ENCODE measurements at places on chromosomes 6 and 20.

DNA sequence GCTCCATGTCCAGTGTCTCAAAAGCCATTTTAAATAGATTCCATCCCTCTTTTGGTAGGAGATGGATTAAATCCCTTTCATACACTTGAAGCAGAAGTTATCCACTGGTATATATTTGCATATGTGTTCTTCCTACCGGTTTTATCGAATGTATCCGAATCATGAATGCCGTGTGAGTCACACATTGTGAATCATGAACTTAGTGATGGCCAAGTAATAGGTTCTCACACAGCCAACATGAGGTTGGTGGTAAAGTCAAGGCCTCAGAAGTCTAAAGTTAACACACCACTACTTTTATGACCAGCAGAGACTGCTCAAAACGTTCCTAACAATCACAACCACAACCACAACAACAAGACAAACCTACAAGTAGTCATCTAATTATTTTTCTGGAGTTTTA, 345.5 kb downstream of the THBS2 start:
- DNase-seq = no peak

GRCh38 chr6:140540743-140541142, 1166.3 kb upstream of the CITED2 start:
- no peak for DNase-seq

DNA sequence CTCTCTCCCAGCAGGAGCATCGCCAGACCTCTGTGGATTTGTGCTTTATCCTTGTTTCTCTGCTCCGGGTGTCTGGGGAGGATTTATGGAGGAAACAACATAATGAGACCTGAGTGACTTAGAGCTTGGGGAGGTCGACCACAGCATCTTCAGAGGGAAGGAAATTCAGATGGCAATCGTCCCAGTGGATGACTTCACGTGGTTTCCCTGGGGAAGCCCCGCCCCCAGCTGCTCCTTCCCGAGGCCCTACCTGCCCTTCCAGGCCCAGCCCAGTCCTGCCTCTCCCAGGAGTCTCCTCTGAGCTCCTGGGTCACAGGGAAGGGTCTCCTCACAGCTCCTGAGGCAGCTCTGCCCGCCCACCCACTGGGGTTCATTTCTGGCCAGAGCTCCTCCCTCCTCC, 430.3 kb upstream of the SULF2 start:
- DNase-seq = no peak

DNA sequence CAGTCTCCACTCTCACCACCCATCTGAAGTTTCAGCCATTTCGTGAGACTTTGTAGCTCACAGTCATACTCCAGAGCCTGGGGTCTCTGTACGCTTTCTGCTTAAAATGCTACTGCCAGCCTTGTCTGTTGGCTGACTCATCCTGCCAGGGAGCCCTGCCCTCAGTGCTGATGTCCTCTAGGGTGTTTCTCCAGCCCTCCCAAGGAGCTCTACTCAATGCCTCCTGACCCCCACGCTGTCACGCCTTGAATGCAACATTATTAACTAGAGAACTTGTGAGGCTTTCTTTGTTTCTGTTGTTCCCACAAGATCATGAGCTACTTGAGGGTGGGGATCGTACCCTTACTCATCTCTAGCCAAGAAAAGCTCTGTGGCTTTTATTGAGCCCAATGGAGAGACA, 20.1 kb downstream of the KIF16B start:
- DNase-seq = no peak

GRCh38 chr6:22042706-22043105, 254.1 kb downstream of the PRL start:
- DNase-seq = no peak

GRCh38 chr20:53036992-53037391, 64.8 kb downstream of the TSHZ2 start:
- no peak for DNase-seq

- no peak for DNase-seq
Observed at GRCh38 chr20:48406498-48406897, 421.3 kb downstream of the PREX1 start.

- no peak for DNase-seq
Observed at GRCh38 chr20:963795-964194, 38.3 kb downstream of the RSPO4 start.

DNA sequence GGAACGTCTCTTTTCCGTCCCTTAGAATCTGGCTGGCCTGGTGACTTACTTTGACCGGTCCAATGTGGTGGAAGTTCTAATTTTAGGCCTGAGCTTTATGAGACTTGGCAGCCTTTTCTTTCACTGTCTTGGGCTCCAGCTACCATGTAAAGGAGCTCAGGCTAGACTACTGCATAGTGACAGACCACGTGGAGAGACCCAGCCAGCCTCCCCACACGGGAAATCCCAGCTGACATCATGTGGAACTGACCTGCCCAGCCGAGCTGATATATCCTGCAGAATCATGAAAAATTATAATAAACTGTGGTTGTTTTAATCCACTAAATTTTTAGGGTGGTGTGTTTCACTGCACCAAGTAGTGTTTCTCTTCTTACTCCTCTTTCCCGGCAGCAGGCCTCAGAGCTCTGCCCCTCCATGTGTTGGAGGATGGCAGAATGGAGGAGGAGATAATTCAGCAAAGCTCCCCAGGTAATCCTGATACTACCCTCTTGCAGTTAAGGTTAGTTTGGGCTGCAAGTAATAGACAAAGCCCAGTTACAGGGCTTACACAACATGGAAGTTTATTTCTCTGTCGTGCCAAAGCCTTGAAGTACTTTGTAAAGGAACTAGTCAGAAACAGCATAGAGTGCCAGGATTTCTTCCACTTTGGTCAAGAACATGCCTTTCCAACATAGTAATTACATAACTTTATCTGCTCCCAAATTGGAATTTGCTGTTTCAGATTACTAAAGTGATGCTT, 87.5 kb downstream of the SH3BGRL2 start:
- no peak for DNase-seq

GRCh38 chr6:32095338-32096086, 13.6 kb downstream of the TNXB start:
- DNase-seq = no peak

- no peak for DNase-seq
Observed at GRCh38 chr20:62591122-62591468, 51.2 kb upstream of the SLCO4A1 start.

DNA sequence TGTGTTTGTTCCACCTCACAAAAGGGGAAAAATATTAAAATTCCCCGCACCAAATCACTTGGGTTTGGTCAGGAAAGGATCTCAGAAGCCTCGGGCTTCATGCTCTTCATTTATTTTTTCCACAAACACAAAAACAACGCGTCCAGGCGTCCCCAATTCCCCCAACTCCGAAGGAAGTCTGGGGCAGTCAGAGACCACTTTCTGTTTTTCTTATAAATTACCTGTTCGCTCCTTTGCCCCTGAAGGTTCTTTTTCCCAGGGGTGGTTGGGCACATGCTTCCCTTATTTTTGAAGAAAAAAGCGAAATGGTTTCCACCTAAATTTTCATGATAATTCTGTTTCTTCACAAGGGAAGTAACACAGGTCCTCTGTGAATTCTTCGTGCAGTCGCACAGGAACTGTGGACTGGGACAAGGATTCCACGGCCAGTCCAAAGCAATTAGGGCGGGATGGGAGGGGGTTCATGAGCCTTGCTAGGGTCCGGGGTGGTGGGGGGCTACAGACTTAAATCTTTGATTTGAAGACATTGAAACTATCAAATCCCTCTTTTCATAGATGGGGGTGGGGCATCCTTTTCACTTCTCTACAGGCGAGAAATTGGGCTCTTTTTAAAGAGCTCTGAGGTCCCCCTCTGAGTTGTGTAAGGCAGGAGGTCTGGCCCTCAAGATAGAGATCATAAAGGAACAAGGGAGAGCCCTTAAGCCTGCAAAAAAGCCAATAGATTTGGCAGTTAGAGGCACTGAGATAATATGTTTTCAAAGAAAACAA, 30.5 kb upstream of the HFE start:
- DNase-seq = peak; percentile 28

- no peak for DNase-seq
Observed at GRCh38 chr6:147678253-147678652, 169.8 kb downstream of the SAMD5 start.

DNA sequence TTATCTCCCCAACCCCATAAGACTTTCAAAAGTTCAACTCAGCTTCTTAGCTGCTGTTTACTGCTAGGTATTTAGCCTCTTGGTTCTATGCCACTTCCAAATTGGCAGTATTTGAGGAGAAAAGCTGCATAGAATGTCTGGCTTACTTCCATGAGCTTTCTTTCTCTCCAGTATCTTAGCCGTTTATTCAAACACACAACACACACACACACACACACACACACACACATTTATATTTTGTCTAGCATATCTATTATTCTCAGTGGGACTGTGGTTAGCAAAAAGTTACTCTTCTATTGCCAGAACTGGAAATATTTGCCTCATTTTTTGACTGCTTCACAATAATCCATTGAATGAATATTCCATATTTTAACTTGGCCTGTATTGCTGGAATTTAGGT, 634.2 kb upstream of the IMPG1 start:
- no peak for DNase-seq

GRCh38 chr6:128070406-128070805, 169.5 kb upstream of the THEMIS start:
- no peak for DNase-seq

DNA sequence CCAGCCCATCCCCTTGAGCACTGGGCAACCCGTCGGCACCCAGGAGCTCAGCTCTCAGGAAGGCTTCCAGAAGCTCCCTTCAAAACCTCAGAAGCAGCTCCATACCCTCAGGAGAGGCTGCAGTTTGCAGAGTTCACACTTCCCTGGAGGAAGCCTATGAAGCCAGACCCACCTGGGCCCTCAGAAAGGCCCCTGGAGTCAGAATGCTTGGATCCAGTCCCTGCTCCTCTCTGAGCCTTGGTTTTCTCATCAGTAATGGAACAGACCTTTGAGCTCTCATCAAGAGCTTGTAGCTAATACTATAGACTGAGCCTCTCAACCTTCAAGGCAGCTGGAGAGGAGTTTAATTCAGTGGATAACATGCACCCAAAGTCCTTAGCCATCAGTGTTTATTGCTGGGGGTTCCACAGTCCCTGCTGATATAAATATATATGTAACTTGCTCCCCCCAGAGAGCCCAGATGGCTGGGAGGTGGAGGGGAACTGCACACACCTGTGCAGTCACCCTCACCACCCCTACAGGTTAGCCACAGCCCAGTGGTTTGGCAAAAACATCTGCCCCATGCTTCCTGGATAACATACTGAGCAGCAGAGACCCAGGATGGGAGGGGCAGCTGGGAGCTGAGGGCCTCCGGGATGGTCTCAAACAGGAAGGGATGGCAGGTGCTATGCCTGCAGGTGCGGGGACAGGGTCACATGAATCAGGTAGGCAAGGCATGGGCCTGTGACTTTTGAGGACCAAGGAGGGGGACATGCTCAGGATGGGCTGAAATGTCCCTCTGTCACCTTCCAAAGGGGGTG, 120.1 kb downstream of the SNX5 start:
- DNase-seq = no peak

DNA sequence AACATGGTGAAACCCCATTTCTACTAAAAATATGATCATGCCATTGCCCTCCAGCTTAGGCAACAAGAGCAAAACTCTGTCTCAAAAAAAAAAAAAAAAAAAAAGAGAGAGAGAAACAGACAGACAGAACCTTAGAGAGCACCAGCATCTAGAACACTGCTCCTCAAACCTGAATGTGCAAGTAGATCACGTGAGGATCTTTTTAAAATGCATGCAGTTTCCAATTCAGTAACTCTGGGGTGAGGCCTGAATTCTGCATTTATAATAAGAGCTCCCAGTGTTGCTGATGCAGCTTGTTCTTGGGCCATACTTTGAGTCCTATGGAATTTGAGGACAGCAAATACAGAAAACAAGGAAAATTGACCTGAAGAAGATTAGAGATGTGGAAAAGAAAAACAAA, 218.3 kb downstream of the ALDH8A1 start:
- DNase-seq = no peak

- no peak for DNase-seq
Observed at GRCh38 chr6:140180306-140180705, 805.9 kb upstream of the CITED2 start.

- no peak for DNase-seq
Observed at GRCh38 chr6:139388384-139388783, 13.9 kb upstream of the CITED2 start.

DNA sequence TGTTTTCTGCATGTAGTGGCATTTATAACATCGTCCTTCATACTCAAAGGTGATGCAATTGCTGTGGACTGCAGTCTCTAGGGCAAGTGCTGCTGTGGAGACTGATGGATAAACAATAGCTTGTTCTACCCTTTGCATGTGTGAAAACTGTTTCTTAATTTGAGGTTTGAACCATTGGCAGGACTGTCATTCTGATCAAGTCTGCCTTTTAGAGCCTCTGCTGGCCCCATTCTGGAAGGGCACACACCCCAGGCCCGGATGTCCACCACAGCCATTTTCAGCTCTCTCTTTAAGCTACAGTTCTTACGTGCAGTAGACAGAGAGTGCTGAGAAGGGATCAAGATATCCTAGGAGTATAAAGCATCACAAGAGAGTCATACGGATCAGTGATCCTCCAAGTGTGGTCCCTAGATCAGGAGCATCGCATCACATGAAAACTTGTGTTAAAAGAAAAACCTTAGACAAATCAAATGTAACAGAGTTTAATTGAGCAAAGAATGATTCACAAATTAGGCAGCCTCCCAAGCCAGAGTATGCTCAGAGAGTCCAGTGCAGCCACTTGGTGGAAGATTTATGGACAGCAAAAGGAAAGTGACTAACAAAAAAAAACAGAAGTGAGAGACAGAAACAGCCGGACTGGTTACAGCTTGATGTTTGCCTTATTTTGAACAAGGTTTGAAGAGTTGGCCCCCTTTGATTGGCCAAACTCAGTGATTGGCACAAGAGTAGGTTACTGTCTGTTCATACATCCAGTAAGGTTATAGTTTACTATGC, 52.0 kb downstream of the FRK start:
- DNase-seq = no peak

GRCh38 chr6:18536591-18537055, 149.5 kb downstream of the RNF144B start:
- DNase-seq = no peak

DNA sequence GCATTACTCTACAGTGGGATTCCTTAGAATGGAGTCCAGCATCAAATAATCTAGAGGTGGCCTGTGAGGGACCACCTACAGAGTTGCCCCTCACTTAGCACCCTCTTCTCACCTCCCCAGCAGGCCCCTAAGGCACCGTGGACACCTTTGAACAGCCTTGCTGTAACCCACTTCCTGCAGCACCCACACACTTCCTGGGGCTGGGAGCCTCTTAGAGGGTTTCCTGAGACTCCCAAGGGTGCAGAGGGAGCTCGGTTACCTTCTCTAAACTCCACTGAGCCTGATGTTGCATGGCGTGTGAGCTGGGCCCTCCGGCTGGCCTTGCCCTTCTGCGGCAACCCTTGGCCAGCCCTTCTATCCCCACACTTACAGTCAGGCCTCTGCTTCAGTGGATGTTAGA, 7.3 kb upstream of the SIRPG start:
- peak; percentile 66 for DNase-seq

DNA sequence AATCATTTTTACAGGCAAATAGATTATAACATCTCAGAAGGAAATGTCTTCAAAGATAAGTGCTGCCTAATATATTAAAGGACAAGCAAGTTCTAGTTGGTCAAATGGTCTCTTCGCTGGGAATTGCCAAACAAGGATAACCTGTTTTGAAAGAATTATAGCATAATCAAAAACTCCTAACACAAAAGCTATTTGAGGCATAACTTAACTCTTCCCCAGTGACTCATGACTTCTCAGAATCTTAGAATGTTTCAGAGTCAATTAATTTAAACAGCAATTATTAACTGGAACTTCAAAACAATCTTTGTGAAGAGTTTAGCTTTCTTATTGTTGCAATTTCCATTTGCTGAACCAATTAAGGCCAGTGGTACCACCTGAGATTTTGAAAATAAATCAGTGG, 126.6 kb downstream of the MTFR2 start:
- no peak for DNase-seq

- no peak for DNase-seq
Observed at GRCh38 chr6:140063021-140063399, 688.6 kb upstream of the CITED2 start.

All from activated CD4-positive, alpha-beta memory T cell treated with anti-CD3 and anti-CD28 coated beads, Interleukin-2, amount 10 ng/mL, durations not matched to agents 7 days and 5 days (primary cell).